ENCODE measurements at places on chromosomes 5 and 9.

GRCh38 chr5:10552183-10553143 lies 11.4 kb upstream of the ANKRD33B start:
- no peak for DNase-seq

DNA sequence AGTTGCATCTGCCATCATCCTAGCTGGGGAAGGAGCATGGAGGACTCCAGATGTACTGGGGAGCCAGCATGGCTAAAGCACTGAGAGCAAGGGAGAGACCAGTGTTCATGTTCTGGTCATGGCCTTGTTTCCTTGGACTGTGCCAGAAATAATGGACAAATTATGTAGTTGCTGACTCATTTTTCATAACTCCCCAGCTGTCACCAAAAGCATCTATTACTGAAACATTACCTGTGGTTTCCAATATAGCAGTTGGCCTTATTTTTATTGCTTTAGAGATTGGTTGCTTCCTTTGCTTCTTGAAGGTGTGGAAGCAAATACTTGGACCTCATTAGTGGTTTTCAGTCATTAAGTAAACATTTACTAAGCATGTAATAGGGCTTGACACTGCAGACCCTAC lies 11.3 kb downstream of the RALGPS1 start:
- no peak for DNase-seq

DNA sequence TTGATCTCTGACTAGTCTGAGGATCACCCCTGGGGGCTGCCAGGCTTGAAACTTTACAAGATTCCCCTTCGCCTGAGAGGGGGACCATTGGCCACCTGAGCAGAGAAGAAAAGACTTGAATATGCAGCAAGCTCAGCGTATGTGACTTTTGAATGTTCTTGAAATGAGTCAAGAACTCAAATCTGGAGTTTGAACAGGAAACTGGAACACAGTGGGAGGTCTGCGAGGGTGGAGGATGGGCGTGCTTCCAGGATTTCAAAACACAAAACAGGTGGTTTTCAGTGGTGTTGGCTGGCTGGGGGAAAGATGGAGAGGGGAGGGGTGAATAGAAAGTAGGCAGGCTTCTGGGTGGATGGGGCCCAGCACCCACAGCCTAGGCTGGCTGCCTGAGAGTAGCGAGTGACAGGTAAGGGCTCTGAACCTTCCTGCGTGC lies 40.6 kb downstream of the TMEM174 start:
- no peak for DNase-seq

- no peak for DNase-seq
These were observed 491.0 kb upstream of the WWC1 start for GRCh38 chr5:167800427-167800826.

- DNase-seq: no peak
These were observed 21.1 kb upstream of the LHX2 start for GRCh38 chr9:123990427-123990826.

DNA sequence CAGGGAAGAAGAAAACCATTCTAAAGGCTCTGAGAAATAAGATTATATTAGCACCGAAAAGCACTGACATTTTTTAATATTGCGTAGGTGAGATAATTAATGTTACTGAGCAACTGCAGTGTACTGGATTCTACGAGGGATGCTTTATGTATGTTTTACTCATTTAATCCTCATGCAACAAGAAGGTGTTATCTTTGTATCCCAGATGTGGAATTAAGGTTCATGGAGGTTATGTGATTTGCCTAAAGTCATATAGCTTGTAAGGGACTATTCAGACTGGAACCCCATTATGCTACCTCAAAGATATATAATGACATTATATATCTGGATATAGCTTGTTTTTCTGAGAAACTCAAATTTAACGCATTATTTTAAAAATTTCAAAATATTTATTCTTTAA lies 2.5 kb downstream of the FBXO4 start:
- no peak for DNase-seq

GRCh38 chr9:127940593-127940992 lies 2.9 kb upstream of the DPM2 start:
- no peak for DNase-seq

GRCh38 chr9:107569174-107569573 lies 79.6 kb upstream of the KLF4 start:
- no peak for DNase-seq

DNA sequence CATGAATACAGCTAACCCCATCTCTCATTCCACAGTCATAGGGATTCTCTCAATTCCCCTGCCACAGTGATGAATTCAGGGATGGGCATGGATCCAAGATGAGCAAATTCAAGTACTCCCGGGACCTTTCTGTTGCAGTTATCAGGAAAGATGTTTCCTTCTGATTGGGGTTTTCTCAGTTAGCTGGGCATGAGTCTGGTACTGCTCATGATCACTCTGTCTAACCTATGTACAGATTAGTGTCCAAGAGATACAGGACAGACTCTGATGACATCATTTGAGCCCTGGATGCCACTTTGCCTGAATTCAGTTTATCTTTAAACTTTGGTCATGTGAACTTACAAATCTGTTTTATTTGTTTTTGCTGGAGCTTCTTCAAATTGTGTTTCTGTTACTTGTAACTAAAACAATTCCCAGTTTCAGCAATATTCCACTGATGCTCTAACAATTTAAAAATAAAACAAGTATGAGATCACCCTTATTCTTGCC lies 257.7 kb upstream of the KLF9 start:
- no peak for DNase-seq
